HS-5 (cell line): ENCODE measurements at places on chromosomes 1 and 21.

DNA sequence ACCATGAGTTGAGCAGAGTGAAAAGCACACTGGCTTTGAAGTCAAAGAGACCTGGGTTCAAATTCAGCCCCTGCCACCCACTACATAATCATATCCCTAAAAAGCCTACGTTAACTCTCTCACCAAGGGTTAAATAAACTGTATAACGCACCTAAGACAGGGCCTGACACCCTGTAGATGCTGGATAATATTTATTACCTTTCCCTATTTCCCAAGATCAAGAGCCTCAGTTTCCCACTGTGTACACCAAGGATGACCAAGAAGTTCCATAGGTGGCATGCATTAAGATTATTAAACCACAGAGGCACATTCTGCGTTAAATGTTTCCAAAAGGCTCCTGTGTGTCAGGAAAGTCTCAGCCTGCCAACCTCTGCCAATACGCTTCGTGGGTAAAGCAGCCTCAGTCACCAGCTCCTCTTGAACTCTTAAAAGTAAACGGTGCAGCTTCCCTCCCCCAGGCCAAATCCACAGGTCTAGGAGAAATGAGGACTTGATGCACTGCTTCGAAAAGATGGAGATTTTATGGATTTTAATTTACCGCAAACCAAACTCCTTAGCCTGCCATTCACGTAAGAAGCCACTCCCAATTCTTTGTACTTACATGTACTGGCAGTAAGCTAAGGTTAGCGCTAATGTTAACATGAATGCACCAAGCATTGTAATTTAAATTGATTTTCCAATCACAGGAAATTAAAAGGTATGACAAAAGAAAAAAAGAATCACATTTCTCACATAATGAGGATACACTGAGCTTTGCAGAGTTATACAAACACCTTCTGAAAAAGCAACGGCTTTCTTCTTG lies 2.6 kb downstream of the USP24 start:
- DNase-seq = no peak

- DNase-seq = peak; percentile 78
Observed at GRCh38 chr1:115771847-115772457, 3.4 kb upstream of the CASQ2 start.

DNA sequence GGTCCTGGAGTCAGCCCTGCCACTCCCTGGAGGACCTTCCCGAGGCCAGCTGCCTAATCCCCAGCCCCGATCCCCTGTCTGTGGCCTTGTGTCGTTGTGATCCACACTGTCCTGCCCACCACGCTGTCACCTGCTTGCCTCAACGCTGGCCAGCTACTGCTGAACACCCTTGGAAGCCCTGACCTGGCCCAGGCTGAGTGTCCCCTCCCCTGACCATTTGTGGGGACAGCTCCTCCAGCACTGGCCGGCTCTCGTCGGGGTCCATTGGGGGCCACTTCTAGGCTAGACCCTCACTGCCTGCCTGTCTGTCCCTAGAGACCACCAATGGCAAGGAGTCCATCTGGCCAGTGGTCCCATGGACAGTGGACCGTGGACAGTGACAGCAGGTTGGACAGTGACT lies 12.0 kb upstream of the UMODL1 start:
- DNase-seq = no peak

- no peak for DNase-seq
Observed at GRCh38 chr1:157140063-157140588, 1.9 kb upstream of the ETV3 start.

- DNase-seq = peak; percentile 10
Observed at GRCh38 chr1:230268371-230269170, 157.6 kb downstream of the PGBD5 start.

DNA sequence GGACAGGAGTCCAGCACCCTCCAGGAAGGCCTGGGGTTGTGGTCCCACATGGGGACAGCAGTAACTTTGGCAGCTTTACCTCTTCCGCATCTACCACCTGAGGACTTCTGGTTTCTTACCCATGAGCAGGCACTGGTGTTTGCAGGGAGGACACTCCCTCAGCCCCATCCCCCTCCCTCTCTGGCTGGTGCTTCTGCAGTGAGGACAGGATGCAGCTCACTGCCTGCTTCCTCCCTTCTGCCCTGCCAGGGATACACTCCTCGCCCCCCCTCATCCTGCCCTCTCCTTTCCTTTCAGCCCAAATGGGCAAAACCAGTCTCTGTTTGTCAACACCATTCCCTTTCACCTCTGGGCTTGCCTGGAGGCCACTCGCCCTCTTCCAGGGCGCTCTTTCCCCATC lies 62.4 kb downstream of the KIRREL1 start:
- no peak for DNase-seq

DNA sequence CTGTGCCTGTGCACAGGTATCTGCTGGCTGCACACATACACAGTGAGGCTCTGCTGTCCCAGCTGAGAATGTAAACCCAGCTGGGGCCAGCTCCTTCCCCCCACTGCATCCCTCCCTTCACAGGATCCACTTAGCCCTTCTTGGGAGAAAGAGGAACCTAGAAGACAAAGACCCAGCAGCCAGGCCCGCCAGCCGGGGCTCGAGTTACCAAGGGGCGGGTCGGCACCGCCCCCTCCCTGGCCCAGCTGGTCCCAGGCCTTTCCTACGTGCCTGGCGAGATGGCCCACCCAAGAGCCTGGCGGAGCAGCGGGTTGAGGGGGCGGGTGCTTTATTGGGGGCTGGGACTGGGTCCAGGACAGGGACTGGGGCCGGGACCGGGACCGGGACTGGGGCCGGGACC lies 2.1 kb downstream of the SH3BGRL3 start:
- DNase-seq = no peak

- peak; percentile 10 for DNase-seq
Observed at GRCh38 chr1:56578138-56578962, 1.0 kb downstream of the PLPP3 start.

DNA sequence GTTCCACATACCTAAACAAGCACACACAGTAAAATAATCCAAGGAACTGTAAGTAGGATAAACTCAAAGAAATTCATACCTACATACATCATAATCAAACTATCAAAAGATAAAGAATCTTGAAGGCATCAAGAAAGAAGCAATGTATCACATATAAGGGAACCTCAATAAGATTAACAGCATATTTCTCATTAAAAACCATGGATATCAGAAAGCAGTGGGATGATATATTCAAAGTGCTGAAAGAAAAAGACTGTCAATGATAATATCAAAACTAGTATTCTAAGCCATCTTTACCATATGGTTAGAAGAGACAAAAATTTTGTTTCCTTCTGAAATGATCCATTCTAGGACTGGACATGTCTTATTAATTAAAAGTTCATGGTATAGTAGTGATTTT lies 37.1 kb upstream of the ADAM30 start:
- no peak for DNase-seq

- no peak for DNase-seq
Observed at GRCh38 chr1:201826830-201827229, 2.1 kb upstream of the IPO9 start.

DNA sequence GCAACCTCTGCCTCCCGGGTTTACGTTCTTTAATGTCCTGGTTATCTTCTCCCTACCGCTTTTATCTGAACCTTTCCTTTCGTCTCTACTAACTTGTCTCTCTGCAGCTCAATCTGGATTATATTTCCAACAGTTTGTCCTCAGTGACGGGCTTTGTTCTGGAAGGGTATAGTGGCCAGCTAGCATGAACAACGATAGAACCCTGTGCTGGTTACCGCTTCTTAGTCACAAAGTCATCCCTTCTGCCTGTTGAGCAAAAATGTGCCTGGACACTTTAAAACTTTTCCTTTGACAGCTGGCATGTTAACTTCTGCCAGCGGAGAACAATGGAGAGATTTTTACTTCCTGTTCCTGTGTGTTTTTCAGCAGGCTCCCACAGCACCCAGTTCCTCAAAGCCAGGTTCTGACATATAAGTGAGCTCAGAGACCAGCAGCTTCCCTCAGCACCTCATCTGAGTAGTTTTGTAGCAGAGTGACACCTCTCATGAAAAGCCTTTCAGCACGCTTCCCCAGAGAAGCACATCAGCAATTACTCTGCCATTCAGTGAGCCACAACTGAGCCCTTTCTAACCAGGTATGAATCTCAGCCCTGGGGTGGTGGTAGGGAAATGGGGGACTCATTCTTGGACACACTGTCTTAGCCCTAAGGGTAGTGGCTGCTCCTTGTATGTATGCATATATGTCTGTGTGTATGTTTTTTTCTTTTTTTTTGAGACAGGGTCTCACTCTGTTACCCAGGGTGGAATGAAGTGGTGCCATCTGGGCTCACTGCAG lies 23.6 kb upstream of the CCDC17 start:
- DNase-seq = no peak

- DNase-seq = no peak
Observed at GRCh38 chr1:149849111-149849946, 50.0 kb upstream of the BOLA1 start.

DNA sequence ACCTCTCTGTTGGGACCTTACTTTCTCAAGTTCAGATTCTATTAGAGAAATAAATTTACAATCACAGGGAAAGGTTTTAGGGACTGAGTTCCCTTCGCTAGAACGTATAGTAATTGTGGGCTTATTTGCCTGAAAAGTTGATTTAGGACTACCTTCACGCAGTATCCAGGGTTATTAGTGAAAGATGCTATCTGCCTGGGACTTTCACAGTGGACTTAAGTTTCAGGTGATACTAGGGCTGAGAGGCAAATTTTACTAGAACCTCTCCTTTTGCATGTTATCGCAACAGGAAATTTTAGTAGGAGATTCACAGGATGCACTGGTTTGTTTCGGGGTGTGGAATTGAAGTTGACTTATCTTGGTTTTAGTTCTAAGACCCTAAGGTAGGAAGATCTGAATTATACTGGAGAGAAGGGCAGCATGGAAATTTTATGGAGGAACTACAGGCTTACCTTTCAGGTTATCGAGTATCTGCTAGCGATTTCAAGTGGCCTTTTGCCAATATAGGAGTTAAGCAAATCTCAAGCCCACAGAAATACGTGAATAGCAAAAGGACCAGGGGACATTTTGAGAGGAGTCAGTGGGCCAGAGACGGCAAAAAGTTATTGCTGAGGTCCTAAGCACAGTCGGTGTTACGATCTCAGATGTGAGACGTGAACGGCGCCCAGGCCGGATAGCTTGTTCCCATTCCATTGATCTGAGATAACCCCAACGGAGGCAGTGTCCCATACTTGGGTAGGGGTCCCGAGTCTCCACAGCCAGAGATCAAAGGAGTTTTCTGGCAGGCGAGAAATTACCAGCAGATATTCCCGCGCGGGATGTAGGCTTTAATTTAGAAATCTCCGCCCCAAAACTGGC lies 723 bp upstream of the GNAI3 start:
- no peak for DNase-seq

- DNase-seq = no peak
Observed at GRCh38 chr1:173258479-173259264, 51.5 kb upstream of the TNFSF4 start.

DNA sequence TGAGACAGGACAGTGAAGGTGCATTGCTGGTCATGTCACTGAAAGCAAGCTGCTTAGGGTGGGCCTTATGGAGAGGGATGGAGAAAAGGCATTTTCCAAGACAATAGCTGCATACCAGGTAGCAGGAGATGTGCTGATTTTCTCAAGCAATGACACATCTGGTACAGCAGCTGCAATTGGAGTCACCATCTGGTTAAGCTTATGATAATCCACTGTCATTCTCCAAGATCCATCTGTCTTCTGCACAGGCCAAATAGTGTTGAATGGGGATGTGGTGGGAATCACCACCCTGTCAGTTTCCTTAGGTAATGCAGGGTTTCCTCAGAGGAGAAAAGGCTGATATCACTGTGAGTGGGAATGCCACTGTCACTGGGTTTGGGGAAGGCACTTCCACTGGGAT lies 54.6 kb downstream of the ADSS2 start:
- DNase-seq = no peak

GRCh38 chr1:178646821-178647220 lies 78.2 kb upstream of the RALGPS2 start:
- DNase-seq = no peak

- no peak for DNase-seq
Observed at GRCh38 chr1:244080343-244080929, 29.4 kb downstream of the ZBTB18 start.

- no peak for DNase-seq
Observed at GRCh38 chr1:48396208-48396607, 75.8 kb downstream of the SPATA6 start.

DNA sequence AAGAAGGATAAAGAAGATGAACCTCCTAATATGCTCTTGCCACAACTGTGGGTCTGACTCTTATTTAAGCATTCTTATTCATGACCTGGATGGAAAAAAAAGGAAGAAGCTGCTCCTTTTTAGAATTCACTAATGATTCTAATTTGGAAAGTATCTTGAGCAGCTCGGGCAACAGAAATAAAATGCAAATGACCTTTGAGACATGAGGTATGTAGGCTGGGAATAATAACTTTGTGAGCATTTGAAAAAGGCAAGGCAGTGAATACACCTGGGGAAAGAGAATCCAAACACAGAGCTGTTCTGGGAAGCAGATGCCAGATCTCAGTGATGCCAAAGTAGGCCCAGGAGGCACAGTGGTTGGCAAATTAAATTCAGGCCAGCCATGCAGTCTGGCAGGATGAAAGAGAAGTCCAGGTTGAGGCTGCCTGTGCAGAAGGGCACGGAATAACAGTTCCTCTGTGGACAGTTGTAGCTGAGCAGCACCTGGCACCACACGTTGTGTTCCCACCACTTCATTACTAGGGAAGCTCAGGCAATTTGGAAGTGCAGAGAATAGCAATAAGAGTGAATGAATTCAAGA lies 320.8 kb upstream of the ST6GALNAC5 start:
- no peak for DNase-seq

DNA sequence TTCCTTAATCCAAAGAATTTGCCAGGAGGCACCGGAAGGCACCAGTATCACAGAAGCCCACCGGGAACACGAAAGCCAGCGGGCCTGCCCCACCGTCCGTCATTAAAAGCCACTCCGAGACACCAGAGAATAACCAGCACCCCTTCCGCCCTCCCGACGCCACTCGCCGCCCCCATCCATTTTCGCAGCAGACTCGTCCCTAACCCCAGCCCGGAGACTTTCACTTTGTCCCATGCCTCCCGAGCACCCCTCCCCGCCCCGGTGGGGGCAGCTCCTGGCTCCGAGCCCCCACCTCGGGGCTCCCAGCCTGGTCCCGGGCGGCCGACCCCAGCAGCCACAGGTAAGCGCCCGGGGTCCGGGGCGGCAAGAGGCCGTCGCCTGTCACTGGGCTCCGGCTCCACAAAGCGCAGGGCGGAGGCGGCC lies 105.4 kb downstream of the SLC45A1 start:
- DNase-seq = no peak

- no peak for DNase-seq
Observed at GRCh38 chr21:36048357-36048756, 12.0 kb downstream of the SETD4 start.

DNA sequence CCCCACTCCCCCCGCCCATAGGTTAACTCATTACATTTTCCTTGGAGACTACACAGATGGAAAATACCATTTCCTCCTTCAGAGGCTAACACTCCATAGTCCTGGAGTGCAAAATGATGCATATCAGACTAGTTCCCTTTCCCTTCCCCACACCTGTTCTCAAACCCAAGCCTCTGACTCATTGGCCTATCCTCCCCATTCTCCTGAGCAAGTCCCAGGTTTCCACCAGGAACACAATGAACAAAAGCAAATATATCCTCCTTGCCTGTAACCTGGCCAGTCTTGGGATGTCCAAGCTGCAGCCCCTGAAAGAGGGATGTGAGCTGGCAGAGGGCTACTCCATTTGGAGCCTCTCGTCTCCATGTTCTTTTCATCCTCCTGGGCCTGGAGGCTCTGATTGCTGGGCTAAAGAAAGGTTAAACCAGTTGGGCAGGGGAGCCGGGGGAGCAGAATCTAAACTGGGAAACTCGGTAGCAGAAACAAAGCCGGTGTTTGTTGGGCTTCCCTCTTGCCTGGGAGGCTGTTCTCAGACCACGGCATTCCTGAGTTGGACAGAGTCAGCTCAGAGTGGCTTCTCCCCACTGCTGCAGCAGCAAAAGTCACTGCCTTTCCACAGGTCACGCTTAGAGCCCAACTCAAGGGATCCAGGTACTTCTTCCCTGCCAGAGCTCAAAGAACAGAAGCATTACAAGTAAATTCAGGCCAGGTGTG lies 13.9 kb downstream of the SSR2 start:
- DNase-seq = no peak
